ENCODE measurements at places on chromosomes 12 and 14.

- no peak for DNase-seq
Measured at GRCh38 chr14:25011095-25011494, 38.9 kb downstream of the STXBP6 start.

DNA sequence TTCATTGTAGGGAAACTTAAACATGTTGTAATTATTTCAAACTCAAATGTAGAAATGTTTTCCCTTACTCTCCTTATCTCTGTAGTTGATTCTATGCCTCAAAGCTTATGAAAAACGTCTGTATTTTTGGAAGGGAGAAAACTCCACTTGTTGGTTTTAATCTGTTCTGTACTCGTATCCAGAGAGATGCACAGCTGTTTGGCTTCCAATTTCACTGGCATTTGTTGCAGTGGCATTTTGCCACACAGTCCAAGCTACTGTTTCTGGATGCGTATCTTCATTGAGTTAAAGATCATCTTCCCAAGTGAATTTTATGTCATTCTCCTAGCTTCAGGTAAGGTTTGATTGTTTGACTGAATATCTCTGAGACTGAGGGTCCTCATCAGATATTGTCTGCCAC lies 481.4 kb downstream of the TRHDE start:
- no peak for DNase-seq

DNA sequence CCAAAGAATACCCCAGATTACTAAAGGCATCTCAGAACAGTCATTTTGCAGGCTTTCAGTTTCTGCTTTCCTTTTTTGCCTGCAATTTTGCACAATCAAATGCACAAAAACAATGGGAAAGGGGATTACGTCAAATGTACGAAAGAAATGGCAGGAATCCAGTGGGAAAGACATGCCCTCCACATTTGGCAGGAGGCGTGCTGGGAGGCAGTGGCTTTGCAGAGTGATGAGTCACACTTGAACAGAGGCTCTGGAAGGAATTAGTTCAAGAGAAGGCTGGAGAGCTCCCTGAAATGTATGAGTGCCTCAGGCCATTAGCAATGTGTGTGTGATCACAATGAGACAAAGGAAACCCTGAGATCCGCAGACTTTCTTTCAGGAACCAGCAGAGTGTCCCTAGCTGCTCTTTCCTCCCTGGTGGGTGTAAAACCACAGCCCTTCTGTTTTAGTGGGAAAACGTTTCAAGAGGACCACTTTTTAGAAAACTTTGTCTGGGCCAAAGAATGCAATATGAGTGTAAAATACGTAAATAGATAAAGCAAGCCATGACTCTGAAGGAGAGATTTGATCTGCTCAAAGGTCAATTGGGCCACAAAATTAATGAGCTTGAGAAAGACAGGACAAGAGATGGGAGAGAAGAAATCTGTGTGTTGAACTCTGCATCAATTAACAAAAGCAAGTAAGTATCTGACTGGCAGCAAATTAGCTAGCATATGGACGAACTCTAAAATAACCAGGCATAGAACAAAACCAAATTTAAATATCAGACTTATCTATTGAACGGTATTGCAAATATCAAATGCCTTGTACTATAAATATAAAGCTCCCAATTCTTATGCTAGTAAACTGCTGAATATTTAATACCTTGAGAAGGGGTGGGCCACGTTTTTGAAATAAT lies 155.4 kb upstream of the PDE3A start:
- no peak for DNase-seq

- no peak for DNase-seq
Measured at GRCh38 chr14:64947710-64948611, 5.4 kb upstream of the GPX2 start.

GRCh38 chr12:131087991-131088700 lies 134.4 kb downstream of the ADGRD1 start:
- no peak for DNase-seq

DNA sequence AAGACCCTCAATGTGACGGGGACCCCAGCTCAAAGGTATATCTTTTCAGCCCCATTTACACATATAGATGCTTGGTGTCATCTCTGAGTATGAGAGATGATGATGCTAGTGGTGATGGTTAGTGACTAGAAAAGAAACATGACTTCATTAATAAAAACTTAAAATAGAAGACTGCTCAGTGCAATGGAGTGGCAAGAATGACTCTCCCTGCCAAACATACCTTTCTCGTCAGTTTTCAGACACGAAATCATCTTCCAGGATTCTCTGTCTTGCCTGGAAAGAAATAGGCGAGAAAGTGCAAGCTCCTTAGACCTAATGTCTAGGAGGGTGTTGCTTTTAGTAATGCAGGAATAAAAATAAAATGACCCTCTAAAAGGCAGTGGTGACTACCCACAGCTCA lies 71.7 kb downstream of the TPH2 start:
- DNase-seq = no peak

DNA sequence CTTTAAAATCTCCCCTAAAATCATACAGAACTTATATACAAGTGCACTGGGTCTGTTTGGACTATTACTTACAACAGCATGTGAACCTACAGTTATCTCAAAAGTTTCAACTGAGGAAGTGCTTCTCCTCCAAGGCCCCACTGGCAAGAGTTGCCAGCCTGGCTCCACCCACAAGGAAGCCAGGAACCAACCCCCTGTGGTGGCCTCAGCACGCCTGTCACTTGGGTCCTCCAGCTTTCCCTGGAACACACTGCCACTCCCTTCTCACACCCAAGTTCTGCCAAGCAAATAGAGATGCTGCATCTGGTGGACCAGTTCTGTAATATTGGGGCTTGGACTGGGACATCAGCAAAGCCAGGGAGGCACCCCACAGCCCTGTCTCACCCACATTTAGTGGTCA lies 115.4 kb downstream of the GCH1 start:
- no peak for DNase-seq

GRCh38 chr14:103396463-103396862 lies 11.2 kb downstream of the MARK3 start:
- DNase-seq = no peak

- no peak for DNase-seq
Measured at GRCh38 chr12:91924827-91925226, 220.8 kb downstream of the BTG1 start.

GRCh38 chr12:76055393-76055792 lies 23.8 kb upstream of the PHLDA1 start:
- DNase-seq = no peak

GRCh38 chr12:102955926-102956737 lies 1.3 kb upstream of the ASCL1 start:
- DNase-seq = no peak

GRCh38 chr14:52781629-52782028 lies 9.8 kb downstream of the GNPNAT1 start:
- DNase-seq = no peak

DNA sequence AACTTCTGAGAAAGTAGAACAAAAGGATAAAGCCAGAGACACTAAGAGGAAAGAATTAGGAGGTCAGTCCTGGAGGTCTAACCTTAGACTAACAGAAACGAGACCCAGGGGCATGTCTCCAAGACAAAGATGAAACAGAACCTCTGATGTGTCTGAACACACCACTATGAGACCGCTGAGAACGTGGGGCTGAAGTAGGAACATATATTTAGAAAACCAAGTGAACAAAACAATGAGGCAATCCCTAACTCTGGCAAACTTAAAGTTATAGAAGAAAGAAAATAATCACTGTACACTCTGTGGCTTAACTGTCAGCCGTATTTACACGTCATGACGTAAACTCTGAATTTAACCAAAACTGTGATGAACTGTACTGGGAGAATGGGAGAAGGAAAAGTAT lies 17.9 kb downstream of the KCTD10 start:
- DNase-seq = no peak

DNA sequence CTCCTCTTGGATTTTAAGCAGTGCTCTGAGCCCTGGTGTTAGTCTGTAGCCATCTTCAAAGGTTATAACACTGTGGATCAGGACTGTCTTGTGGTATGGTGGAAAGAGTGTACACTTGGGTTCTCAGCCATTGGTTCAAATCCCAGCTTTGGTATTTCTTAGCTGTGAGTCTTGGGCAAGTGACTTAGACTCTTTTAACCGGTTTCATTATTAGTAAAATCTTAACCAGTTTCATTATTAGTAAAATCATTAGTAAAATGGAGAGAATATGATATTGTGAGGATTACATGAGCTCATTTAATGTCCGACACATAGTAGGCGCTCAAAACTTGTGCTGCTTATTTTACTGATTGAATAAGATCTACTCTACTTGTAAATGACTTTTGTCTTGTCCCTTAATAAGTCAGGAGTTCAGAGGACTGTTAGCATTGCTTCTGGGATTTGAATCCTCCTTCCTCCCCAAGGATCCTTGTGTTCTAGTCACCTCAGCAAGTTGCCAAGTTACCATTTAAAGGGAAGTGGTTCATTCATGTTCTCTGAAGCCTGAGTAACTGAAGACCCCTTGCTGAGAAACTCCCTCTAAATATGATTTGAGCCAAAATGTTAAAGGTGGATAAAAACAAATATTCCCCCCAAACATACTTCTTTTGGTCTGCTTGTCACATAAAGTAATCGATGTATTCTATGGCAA lies 12.4 kb downstream of the TTLL5 start:
- peak; percentile 39 for DNase-seq

Measured in GM12878 (cell line).